ENCODE measurements at places on chromosomes 2 and 18.

DNA sequence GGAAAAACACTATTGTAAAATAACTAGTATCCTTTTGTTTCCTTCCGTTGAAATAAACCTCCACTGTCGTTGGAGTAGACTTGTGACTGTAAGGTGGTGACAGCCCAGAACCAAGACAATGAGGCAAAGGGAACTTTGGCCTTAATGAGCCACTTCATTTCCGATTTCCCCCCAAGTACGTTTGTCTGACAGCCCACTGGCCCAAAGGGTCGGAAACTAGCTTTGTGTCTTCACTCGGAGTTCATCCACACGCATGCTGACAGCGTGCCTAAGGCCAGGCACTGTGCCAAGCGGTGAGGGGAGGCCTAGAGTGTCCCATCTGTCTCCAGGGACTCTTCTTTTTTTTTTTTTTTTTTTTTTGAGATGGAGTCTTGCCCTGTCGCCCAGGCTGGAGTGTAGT lies 21.0 kb downstream of the HJURP start:
- no peak for DNase-seq

- DNase-seq: no peak
Observed at GRCh38 chr2:235897992-235898391, 270.2 kb downstream of the GBX2 start.

- DNase-seq: no peak
Observed at GRCh38 chr2:14189929-14190328, 442.6 kb upstream of the LRATD1 start.

DNA sequence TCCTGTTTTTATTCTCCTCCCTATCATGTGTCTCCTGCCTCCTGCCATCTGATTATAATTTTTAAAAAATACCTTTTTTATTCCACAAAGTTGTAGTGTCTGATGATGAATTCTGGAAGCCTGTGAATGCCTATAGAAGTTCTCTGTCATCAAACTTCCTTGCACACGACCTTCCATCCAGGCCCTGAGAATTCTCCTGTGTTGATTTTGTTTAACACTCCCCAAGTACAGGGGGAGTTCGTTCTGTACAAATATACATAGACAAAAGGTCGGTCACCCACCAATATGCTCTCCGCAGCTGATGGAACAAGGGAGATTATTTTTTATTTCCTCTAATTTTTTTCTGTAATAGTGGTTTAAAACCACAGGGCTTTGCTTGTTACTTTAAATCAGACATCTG lies 232.5 kb downstream of the PIEZO2 start:
- DNase-seq: no peak

DNA sequence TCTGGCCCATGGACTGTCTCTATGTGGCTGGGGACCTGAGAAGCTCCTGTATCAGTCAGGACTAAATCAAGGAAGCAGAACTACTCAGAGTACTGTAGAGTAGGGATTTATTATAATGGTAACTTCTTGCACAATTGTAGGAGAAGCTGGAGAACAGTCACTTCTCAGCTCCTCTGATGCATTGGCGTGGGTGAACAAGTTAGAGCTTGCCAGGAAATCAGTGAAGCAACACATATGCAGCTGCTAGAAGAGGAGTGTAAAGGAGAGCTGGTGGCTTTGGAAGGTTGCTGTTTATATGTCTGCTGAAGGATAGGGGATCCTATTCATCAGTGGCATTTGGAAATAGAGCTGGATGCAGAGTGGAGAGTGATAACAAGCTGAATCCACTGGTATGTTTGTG lies 215.5 kb upstream of the CWC22 start:
- DNase-seq: no peak

DNA sequence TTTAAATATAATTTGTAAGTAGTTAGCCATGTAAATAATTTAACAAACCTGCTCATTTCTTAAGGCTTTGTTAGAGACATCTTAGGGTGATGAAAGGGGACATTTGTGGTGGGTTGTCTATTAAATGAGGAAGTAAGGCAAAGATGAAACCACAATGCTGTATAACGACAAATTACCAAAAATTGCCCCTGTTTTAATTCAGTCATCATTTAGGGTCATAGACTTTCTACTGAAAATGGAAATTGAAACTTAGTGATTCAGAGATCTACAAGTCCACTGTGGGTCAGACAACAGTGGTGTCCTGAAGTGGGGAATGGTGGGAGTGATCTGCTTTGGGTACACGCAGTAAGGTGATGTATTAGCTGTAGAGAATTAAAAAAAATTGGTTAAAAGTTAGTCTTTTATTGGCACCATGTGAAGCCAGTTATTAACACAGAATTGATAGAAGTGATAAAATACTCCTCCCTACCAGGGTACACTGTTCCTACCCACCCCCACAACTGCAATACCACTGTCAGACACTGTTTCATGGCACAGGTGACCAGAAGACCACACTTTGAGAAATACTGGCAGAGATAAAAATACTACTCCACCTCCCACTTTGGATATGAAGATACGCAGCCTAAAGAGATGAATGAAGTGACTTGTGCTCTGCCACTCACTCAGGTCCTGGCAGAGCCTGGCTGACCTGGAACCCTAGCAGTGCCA lies 13.4 kb downstream of the CERS6 start:
- no peak for DNase-seq

- DNase-seq: no peak
Observed at GRCh38 chr2:313991-314390, 26.1 kb upstream of the ALKAL2 start.

DNA sequence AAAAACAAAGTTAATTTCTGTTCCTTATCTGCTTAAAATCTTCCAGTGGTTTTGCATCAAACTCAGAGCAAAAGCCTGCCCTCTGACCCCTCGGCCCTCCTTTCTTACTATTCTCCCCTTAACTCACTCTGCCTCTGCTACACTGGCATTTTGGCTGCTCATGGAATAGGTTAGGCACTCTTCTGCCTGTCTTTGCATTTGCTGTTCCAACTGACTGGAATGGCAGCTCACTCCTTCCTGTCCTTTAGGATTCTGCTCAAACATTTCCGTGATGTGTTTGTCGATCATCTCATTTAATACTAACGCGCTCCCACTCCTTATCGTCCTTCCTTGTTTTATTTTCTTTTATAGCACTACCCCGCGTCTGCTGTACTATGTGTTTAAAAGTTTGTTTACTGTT lies 815 bp downstream of the CEBPZ start:
- DNase-seq: no peak

DNA sequence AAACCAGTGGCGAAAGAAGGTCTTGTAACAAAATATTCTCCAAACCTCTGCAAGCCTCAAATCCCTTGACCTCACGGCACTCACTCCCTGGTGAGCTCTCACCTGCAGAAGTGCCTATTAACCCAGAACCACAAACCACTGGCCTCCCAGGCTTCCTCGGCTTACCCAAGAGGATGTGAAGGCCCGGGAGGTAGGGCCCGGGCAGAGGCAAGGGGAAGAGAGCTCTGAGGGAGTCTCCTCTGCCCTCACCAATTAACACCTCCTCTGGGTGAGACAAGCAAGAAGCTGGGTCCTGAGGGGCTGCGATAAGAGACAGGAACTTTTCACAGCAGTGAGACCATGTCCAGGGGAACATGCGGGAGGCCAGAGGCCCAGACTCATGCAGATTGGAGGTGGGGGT lies 53.7 kb downstream of the EMX1 start:
- no peak for DNase-seq

GRCh38 chr2:101998896-101999789 lies 7.4 kb downstream of the IL1R2 start:
- DNase-seq: no peak

DNA sequence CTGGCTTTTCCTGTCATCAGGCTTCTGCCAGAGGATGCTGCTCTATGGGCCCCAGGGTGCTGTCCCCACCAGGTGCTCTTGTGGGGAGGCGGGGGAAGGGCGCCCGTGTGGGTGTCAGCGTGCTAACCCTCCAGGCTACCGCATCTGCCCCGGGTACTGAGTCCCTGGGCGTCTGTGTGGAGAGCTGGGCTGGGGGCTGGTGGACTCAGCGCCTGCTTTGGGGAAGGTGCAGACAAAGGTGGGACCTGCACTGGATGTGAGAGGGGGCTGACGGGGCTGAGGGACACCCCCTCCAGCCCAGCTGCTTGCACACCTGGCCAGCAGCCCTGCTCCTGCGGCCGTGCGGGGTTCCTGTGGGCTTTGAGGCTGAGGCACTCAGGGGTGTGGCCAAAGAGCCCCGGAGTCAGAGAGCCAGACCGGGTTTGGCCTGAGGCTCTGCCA lies 120.7 kb upstream of the PXDN start:
- DNase-seq: no peak

DNA sequence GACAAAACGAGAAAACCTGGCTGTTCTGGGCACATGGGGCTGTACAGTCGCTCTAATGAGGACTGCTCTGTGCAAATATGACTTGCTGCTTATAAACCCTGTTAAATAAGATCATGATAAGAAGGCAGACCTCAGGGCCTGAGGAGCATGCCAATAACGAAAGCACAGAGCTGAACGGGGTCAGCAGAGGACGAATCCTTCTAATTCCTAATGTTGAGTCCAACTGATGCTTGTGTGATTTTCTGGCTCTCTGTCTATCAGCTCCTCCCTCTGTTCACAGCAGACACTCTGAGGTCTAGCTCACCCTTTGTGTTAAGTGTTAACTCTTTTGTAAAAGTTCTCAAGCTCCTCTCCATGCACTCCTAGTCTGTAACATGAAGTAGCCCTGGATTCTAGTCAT lies 167.2 kb upstream of the REV1 start:
- no peak for DNase-seq
